Lung (tissue), 17 donors: ENCODE measurements at places on chromosomes 2 and 18. TPM values are rescaled to one million over a fixed set of nuclear protein-coding genes. Genes with fewer than 3 reads are reported as not detected.
A peak's percentile ranks its signal among the peaks of the same experiment; 100 is the strongest.

- H3K4me3 ChIP-seq: no peak overlapping the region
- no peak overlapping the region for H3K27ac ChIP-seq
- no peaks in the 10 kb centered on the region for H3K4me1 ChIP-seq
- no peak for DNase-seq
- no peaks in the 10 kb centered on the region for H3K36me3 ChIP-seq
Observed at GRCh38 chr2:185689906-185690539, 48.6 kb upstream of the FSIP2 start.

DNA sequence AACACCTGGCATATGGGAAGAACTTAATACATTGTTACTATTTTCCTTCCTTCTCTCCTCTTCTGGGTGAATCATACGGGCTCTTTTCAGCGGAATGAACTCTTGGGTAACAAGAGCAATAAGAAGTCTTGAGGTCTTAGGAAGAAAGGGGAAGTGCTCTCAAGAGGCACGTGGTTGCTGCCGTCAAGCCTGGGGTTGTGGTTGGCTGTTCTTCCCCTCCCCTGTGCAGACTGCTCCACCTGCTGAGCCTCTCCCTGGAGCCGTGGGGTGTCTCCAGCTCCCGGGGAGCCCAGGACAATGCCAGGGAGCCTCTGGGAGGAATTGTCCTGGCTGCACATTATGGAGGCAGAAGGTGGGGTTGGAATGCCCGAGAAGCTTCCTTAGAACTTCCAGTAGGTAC, 19.4 kb downstream of the TOGARAM2 start:
- no peak overlapping the region for H3K4me3 ChIP-seq
- no peaks in the 10 kb centered on the region for H3K36me3 ChIP-seq
- H3K27me3 ChIP-seq: no peaks in the 10 kb centered on the region
- no peak overlapping the region for H3K27ac ChIP-seq
- DNase-seq: peak; percentile 59

DNA sequence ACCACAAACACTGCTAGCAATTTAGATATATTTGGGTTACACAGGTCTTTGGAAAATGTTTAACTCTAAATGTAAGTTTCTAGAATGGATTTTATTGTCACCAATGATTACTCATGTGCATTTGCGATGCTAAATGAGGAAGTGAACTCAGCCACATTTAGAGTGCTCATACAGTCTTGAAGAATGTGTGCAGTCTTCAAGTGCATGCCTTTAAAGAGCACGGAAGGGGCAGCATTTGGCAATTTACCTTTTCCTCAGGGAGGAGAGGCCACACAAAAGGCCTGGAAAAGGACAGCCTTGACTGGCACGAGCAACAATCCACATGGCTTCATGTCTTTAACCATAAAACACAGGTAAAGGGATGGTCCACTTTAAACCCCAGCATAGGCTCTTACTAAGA, 78.5 kb upstream of the STK17B start:
- no peak overlapping the region for H3K4me3 ChIP-seq
- peaks cover 5% of the 10 kb centered on the region for H3K36me3 ChIP-seq
- no peaks in the 10 kb centered on the region for H3K27me3 ChIP-seq
- H3K27ac ChIP-seq: peak overlapping the region; percentile 72
- H3K4me1 ChIP-seq: no peaks in the 10 kb centered on the region

DNA sequence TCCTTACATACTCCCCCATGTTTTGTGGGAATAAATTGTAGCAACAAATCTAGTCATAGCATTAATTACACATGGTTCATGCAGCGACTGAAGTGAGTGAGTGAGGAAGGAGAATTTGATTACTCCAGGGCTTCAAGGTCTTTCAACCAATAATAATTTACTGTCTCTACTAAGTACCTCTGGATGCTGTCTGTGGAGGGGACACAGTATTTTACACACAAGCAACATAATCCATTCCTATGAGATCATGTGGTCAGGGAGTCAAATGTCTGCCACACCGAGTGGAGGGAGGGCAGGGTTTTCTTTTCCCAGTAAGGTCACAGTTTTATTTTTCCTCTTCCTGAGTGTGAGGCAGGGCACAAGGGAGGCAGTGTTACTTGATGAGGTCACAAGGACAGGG, 334.7 kb upstream of the CELF4 start:
- DNase-seq: no peak
- H3K27ac ChIP-seq: no peak overlapping the region
- H3K4me1 ChIP-seq: no peaks in the 10 kb centered on the region

GRCh38 chr2:46385786-46386577, 88.8 kb downstream of the EPAS1 start:
- H3K4me1 ChIP-seq: no peaks in the 10 kb centered on the region
- H3K36me3 ChIP-seq: peaks cover 49% of the 10 kb centered on the region
- no peak for DNase-seq
- no peak overlapping the region for H3K4me3 ChIP-seq
- no peaks in the 10 kb centered on the region for H3K27me3 ChIP-seq

The SERPINB3 gene
- total RNA-seq: not detected

DNA sequence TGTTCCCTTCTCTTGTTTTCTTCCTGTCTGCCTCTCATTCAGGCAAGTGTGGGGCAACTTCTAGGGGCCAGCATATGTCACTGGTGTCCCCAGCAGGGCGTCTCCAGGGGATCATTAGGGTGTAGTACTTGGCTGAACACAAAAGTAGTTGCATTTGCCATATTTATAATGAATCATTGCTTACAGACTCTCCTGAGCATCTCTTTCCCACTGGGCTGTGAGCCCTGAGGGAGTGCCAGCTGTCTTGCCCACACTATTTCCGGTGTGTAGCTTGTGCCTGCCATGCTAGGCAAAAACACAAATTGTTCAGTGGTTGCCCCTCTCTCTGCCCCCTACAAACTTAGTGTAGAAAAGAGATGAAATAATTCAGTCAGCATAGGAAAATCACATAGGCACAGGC, 40.8 kb upstream of the SCLY start:
- no peaks in the 10 kb centered on the region for H3K4me1 ChIP-seq
- no peak overlapping the region for H3K4me3 ChIP-seq
- no peak overlapping the region for H3K27ac ChIP-seq
- no peak for DNase-seq

DNA sequence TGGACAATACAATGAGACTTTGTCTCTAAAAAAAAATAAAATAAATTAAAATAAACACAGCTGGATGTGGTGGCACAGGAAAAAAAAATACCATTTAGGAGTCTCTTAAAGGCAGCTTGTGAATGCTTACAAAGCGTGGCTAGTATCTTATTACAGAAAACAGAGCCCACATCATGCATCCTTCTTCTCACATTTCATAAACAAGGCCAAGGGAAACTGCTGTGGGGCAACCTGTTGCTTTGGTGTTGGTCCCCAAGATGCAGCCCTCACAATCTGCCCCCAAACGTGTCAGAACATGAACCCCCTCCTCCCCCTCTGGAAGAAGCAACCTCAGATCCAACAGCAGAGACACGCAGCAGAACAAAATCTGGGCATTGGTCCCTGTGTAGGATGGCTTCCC, 2.6 kb downstream of the SLC14A1 start:
- no peaks in the 10 kb centered on the region for H3K4me1 ChIP-seq
- DNase-seq: no peak
- H3K27me3 ChIP-seq: no peaks in the 10 kb centered on the region
- H3K4me3 ChIP-seq: peak overlapping the region; percentile 3
- H3K27ac ChIP-seq: no peak overlapping the region

The FHL2 gene
- total RNA-seq: 12.8 TPM

The ARID5A gene
- 12.5 TPM for total RNA-seq

GRCh38 chr2:73611193-73611592, 31.0 kb downstream of the NAT8 start:
- no peaks in the 10 kb centered on the region for H3K36me3 ChIP-seq
- no peak overlapping the region for H3K27ac ChIP-seq
- H3K27me3 ChIP-seq: no peaks in the 10 kb centered on the region
- no peak overlapping the region for H3K4me3 ChIP-seq
- H3K4me1 ChIP-seq: no peaks in the 10 kb centered on the region

DNA sequence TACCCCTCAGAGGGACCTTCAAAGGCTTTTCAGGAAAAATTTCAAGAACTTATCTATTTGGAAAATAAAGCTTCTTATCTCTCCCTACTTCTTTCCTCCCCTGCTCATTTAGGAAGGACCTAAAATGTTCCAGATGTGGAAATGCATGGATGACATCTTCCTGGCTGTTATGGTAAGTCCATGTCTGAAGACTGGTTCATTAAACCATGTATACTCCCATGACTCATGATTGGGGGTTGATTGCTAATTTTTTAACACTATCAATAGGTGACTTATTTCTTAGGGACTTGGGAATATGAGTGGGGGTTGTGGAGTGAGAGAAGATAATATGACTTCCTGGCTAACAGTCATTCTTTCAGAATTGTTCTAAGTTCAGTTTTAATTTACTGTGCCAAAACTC, 104.0 kb upstream of the PARD3B start:
- no peak for DNase-seq
- no peaks in the 10 kb centered on the region for H3K27me3 ChIP-seq
- H3K4me1 ChIP-seq: no peaks in the 10 kb centered on the region
- H3K36me3 ChIP-seq: no peaks in the 10 kb centered on the region
- H3K27ac ChIP-seq: no peak overlapping the region

The PLEK gene
- 25.9 TPM for total RNA-seq
